ENCODE measurements at places on chromosomes 11 and 22.

DNA sequence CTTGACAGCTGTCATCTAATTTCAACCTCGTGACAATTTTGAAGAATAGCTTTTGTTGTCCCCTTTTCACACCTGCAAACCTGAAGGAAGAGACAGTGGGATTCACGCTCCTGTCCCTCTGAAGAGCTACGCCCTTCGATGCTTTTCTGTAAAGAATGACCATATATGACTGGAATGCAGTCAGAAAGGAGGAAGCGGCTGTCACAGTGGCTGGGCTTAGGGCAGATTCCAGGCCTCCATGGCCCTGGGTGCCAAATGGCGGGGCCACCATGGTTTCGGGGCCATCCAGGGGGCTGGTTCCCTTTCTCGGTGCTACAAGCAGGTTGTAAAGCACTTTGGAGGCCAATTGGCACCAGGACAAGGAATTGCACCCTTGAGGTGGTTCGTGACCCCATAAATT lies 22.2 kb upstream of the FGF19 start:
- no peak for DNase-seq

DNA sequence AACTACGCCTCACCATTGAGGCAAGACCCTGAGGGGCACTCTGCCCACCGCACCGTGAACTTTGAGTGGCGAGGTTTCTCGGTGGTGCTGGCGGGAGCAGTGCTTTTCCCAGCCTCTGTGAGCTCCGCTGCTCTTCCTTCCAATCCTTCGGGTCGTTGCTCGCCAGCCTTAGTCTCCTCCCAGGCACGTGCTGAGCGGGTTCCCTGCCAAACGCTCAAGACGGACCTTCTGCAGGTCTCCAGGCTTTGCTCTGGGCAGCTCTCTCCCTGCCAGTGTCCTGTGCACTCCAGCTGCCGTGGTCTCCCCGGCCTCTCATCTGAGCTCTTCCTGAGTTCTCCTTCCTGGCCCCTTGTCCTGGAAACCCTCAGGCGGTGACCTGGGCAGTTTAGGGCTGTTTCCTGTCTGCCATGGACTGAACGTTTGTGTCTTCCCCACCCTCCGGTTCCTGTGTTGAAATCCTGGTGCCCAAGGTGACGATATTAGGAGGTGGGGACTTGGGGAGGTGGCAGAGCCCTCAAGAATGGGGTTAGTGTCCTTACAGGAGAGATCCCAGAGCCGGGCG lies 11.2 kb upstream of the MUC6 start:
- DNase-seq: no peak

DNA sequence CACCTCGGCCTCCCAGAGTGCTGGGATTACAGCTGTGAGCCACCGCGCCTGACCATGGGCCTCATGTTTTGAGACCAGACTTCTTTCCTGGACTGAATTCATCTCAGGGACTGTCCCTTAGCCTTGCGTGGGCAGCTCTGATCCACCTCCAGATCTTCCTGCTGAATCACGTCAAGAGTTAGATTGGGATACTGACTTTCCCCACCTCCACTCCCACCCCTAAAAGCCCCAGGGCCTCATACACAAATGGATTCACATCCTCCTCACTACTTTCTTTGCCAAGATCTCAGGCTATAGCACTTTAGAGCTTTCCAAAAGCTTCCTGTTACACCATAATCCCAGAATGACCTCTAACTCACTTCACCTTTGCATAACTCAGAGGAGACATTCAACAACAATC lies 12.1 kb downstream of the CCDC87 start:
- no peak for DNase-seq

GRCh38 chr11:68632802-68633201 lies 51.5 kb upstream of the GAL start:
- DNase-seq: peak; percentile 68

- no peak for DNase-seq
These were observed 172.4 kb downstream of the BRD1 start for GRCh38 chr22:49655168-49655812.

- no peak for DNase-seq
These were observed 1917.0 kb downstream of the LRRC4C start for GRCh38 chr11:39542460-39542859.

DNA sequence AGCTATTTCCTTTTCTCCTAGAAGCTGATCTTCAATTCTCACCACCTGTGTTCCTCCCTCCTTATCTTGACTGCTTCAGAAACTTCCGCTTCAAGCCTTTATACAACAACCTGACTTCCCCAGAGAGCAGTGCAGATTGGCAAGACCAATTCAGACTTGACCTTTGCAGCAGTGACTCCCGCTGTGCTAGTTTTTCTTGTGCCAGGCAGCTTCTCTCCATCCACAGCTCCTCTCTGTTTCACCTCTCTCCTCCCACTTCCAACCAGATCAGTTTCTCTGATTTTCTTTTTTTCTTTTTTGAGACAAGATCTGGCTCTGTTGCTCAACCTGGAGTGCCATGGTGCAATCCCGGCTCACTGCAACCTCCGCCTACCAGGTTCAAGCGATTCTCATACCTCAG lies 74.3 kb downstream of the GRAMD1B start:
- DNase-seq: peak; percentile 54
